Activated CD4-positive, alpha-beta memory T cell treated with anti-CD3 and anti-CD28 coated beads, Interleukin-2, amount 10 ng/mL, durations not matched to agents 7 days and 5 days (primary cell): ENCODE measurements at places on chromosomes 5 and 9.
A peak's percentile ranks its signal among the peaks of the same experiment; 100 is the strongest.

GRCh38 chr5:168766426-168766700, 187.2 kb upstream of the PANK3 start:
- no peak for DNase-seq
- H3K27ac ChIP-seq: no peak overlapping the region
- H3K36me3 ChIP-seq: no peaks in the 10 kb centered on the region
- H3K27me3 ChIP-seq: no peaks in the 10 kb centered on the region
- H3K4me3 ChIP-seq: no peak overlapping the region
- no peaks in the 10 kb centered on the region for H3K4me1 ChIP-seq

DNA sequence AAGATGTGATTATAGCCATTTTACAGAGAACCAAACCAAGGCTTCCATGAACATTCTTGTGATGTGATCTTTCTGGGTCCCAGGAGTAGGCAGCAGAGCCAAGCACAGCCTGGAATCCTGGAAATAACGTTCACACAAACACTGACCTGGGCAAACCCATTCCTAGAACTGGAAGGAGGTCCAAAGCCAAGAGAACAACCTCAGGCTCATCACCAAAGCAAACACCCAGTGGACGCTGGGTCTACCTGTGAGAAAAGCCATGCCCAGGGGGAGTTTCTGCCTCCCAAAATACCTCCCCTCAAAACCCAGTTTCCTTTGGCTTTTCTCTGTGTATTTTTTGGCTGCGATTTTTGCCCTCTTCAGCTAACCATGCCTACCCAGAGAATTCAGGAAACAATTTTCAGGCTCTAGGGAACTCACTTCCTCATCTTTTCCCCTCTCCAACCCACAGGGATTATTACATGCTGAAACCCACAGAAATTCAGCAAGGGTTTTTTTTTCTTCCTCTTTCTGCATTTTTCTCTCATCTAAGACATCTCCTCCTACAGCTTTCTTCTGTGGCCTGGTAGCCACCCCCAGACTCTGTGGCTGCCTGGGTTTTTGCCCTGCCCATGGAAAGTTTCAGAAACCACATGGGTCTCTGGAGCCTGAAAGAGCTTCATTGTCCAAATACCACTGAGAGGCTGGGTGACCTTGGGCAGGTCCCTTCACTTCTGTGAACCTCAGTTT, 75.0 kb downstream of the TNC start:
- no peak for DNase-seq
- H3K36me3 ChIP-seq: no peaks in the 10 kb centered on the region
- H3K4me1 ChIP-seq: peaks cover 6% of the 10 kb centered on the region
- H3K27me3 ChIP-seq: peaks cover 19% of the 10 kb centered on the region

DNA sequence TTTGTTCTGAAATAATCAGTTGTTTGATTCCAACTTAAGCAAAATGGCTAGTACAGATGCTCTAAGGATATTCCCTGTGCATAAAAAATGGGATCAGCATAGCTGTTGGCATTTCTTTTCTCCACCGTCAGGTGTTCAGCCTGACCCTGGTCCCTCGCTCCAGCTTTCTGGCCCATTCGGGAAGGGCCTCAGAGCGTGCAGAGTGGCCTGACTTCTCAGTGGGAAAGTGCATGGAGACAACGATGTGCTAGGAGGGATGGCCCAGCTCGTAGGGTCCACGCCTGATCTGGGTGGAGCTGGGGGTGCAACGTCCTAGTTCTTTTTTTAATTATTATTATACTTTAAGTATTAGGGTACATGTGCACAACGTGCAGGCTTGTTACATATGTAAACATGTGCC, 319.1 kb upstream of the IRX4 start:
- H3K27ac ChIP-seq: no peak overlapping the region
- no peaks in the 10 kb centered on the region for H3K4me1 ChIP-seq
- DNase-seq: no peak
- H3K27me3 ChIP-seq: no peaks in the 10 kb centered on the region

DNA sequence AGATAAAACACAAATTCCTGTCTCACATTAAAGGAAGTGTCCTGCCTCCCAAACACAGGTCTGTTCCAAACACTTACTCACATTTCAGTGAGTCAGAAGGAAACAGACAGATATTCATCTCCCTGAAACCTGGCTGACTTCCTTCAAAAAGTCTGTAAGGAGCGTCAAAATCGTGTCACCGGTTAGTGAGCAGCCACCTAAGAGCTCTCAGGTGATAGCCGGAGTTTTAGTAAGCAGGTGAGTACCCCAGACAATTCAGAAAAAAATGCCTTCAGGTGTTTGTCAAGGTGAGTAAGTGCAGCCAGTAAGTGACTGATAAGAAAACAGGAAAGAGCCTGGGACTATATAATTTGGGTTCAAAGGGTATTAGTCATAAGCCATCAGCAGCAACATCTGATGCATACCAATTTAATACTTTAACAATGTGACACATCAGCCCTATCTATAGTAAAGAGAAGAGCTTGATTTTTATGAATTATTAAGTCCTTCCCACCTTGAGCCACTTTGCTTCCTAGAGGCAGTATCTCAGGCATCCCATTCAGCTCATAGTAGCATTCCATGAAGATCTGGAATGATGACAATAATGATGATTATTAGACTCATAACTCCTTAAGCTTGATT, 1.3 kb upstream of the ITGA2 start:
- H3K4me3 ChIP-seq: peak overlapping the region; percentile 75
- H3K27ac ChIP-seq: peak overlapping the region; percentile 29
- DNase-seq: no peak
- peaks cover 62% of the 10 kb centered on the region for H3K4me1 ChIP-seq

DNA sequence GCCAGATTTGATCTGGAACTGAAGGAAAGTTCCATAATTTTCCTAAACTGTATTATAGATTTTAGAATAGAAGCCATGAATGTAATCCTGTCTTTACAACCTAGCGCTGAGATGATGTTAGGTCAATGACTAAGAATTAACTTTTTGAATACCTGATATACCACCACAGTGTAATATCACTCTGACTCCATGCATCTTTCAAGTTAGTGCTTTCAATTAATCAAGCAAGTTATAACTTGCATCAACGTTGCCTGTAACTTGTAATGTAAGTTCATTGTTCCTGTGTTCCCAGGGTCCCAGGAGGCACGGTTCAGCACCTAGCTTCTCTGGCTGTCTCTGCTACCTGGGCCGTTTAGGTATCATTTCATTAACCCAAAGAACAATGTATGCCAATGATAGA, 139.3 kb downstream of the CSNK1G3 start:
- no peak for DNase-seq
- no peak overlapping the region for H3K27ac ChIP-seq
- no peaks in the 10 kb centered on the region for H3K4me1 ChIP-seq

GRCh38 chr5:76836585-76836984, 13.2 kb upstream of the S100Z start:
- H3K27me3 ChIP-seq: no peaks in the 10 kb centered on the region
- no peaks in the 10 kb centered on the region for H3K36me3 ChIP-seq
- H3K27ac ChIP-seq: no peak overlapping the region
- H3K4me1 ChIP-seq: no peaks in the 10 kb centered on the region
- H3K4me3 ChIP-seq: no peak overlapping the region
- DNase-seq: no peak

DNA sequence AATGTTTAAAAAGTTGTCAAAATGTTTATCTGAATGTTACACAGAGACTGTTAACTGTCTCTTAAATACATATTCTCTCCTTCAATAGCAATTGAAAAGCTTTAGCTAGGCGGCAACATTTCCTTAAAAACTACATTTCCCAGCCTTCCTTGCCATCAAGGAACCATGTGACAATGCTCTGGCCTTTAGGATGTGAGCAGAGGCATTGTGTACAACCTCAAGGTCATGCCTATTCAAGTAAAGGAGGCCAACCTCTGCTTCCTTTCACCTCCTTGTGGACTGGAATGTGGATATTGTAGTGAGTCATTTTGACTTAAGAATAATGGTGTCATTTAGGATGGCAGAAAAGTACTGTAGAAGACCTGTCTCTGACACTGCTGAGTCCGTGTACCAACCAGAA, 23.7 kb upstream of the MROH2B start:
- H3K36me3 ChIP-seq: no peaks in the 10 kb centered on the region
- H3K27me3 ChIP-seq: no peaks in the 10 kb centered on the region
- no peak for DNase-seq
- no peaks in the 10 kb centered on the region for H3K4me1 ChIP-seq
- no peak overlapping the region for H3K27ac ChIP-seq

- no peaks in the 10 kb centered on the region for H3K36me3 ChIP-seq
- no peak overlapping the region for H3K27ac ChIP-seq
- H3K4me1 ChIP-seq: peaks cover 16% of the 10 kb centered on the region
- H3K4me3 ChIP-seq: no peak overlapping the region
- no peak for DNase-seq
These were observed 5.0 kb downstream of the LCN1 start for GRCh38 chr9:135526089-135526729.

DNA sequence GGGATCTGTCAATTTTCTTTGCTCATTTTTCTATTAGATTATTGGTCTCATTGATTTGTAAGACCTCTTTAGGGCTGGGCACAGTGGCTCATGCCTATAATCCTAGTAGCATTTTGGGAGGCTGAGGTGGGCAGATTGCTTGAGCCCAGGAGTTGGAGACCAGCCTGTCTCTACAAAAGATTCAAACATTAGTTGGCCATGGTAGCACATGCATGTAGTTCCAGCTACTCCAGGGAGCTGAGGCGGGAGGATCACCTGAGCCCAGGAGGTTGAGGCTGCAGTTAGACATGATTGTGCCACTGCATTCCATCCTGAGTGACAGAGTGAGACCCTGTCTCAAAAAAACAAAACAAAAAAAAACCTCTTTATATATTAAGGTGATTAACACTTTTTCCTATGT, 6.4 kb upstream of the SHROOM1 start:
- H3K4me3 ChIP-seq: no peak overlapping the region
- no peak for DNase-seq
- no peaks in the 10 kb centered on the region for H3K27me3 ChIP-seq
- no peak overlapping the region for H3K27ac ChIP-seq
- no peaks in the 10 kb centered on the region for H3K4me1 ChIP-seq
- no peaks in the 10 kb centered on the region for H3K36me3 ChIP-seq

- no peak overlapping the region for H3K27ac ChIP-seq
- H3K4me3 ChIP-seq: no peak overlapping the region
- no peak for DNase-seq
- no peaks in the 10 kb centered on the region for H3K4me1 ChIP-seq
- H3K36me3 ChIP-seq: peaks cover 49% of the 10 kb centered on the region
These were observed 50.1 kb downstream of the PJA2 start for GRCh38 chr5:109359642-109360041.

- DNase-seq: no peak
- H3K36me3 ChIP-seq: no peaks in the 10 kb centered on the region
- H3K27me3 ChIP-seq: no peaks in the 10 kb centered on the region
- H3K4me3 ChIP-seq: no peak overlapping the region
- H3K4me1 ChIP-seq: no peaks in the 10 kb centered on the region
These were observed 15.9 kb downstream of the ADAMTSL1 start for GRCh38 chr9:18489861-18490260.

DNA sequence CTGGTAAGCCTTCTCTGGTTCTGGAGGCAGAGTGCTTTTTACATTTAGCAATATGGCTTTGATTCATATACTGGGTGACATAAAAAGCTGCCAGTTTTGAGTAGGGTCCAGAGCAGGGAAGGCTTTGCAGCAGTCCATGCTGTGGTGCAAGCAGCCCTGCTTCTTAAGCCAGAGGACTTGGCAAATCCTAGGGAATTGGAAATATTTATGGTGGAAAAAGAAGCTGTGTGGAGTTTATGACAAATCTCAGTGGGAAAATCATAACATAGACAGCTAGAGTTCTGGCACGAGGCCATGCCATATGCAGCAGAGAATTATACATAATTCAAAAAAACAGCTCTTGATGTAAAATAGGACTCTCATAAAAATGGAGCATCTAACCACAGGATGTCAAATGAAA, 536.4 kb downstream of the RASEF start:
- H3K36me3 ChIP-seq: no peaks in the 10 kb centered on the region
- H3K4me3 ChIP-seq: no peak overlapping the region
- no peaks in the 10 kb centered on the region for H3K27me3 ChIP-seq

DNA sequence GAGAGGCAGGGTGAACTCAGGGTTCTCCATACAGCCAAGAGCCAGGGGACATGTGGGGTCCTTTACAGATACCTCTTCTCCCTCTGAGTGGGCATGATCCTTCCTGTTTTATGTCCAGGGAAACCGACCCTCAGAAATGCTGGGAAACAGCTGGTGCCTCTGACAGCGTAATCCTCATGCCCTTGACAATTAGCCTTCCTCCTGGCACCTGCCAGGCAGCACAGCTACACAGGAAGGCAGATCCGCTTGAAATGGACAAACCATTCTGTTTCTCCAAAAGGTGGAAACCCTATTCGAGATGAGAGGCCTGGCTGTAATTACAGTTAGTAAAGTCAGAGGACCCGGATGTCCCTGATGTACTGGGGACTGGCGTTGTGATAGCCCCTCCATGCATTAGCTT, 7.2 kb downstream of the ERGIC1 start:
- H3K27me3 ChIP-seq: no peaks in the 10 kb centered on the region
- no peak for DNase-seq
- no peak overlapping the region for H3K27ac ChIP-seq
- peaks cover 17% of the 10 kb centered on the region for H3K4me1 ChIP-seq

- peaks cover 64% of the 10 kb centered on the region for H3K4me1 ChIP-seq
- peaks cover 3% of the 10 kb centered on the region for H3K27me3 ChIP-seq
- DNase-seq: peak; percentile 55
- H3K36me3 ChIP-seq: peaks cover 32% of the 10 kb centered on the region
- peak overlapping the region; percentile 92 for H3K27ac ChIP-seq
These were observed 244.4 kb downstream of the MAST4 start for GRCh38 chr5:66840511-66841013.

GRCh38 chr5:14166437-14166836, 23.3 kb downstream of the TRIO start:
- no peaks in the 10 kb centered on the region for H3K36me3 ChIP-seq
- no peak overlapping the region for H3K4me3 ChIP-seq
- H3K27ac ChIP-seq: no peak overlapping the region
- H3K27me3 ChIP-seq: peaks cover 2% of the 10 kb centered on the region
- no peak for DNase-seq
- peaks cover 4% of the 10 kb centered on the region for H3K4me1 ChIP-seq

- no peak overlapping the region for H3K27ac ChIP-seq
- peaks cover 56% of the 10 kb centered on the region for H3K4me1 ChIP-seq
- H3K27me3 ChIP-seq: no peaks in the 10 kb centered on the region
- no peak for DNase-seq
- H3K36me3 ChIP-seq: peaks cover 12% of the 10 kb centered on the region
These were observed 124.8 kb downstream of the RGS3 start for GRCh38 chr9:113588242-113588810.

DNA sequence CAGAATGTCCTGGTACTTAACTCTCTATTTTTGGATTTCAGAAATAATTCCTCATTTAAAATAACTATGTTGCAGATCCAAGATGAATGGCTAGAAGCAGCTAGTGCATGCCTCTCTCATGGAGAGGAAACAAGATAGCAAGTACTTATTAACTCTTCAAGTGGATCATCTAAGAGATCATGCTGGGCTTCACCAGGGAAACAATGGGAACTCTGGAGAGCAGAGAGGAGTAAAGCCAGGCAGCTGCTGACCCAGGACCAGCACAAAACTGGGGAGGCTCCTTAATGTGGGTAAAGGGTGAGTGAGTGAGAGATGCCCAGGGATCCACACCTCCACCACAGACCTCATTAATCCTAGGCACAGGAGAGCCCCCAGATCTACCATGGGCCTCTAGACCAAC, 897.8 kb upstream of the ACO1 start:
- H3K27me3 ChIP-seq: no peaks in the 10 kb centered on the region
- no peak overlapping the region for H3K27ac ChIP-seq
- DNase-seq: no peak

GRCh38 chr9:89853931-89854330, 249.1 kb downstream of the GADD45G start:
- no peaks in the 10 kb centered on the region for H3K4me1 ChIP-seq
- DNase-seq: no peak
- no peaks in the 10 kb centered on the region for H3K36me3 ChIP-seq
- peaks cover 40% of the 10 kb centered on the region for H3K27me3 ChIP-seq
